ENCODE measurements at places on chromosomes 12 and 14.

DNA sequence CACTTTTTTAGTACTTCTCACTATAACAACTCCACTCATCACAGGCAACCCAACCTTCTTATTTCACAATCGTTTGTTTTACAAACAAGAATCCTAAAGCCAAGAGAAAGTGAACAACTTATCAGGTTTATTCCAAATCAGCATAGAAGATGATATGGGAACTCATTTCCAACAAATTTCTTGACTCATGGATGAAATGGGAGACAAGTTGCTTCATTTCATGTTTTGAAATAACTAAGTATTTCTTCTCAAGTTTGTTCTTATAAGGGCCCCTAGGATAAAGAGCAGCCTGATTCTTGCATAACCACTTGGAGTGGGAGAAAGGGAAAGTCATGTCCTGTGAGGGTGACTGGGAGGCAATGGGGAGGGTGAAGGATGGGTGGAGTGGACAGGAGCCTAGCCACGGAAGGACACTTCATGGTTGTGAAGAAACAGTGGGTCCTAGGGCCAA, 168.3 kb downstream of the DUSP6 start:
- DNase-seq, result no peak

DNA sequence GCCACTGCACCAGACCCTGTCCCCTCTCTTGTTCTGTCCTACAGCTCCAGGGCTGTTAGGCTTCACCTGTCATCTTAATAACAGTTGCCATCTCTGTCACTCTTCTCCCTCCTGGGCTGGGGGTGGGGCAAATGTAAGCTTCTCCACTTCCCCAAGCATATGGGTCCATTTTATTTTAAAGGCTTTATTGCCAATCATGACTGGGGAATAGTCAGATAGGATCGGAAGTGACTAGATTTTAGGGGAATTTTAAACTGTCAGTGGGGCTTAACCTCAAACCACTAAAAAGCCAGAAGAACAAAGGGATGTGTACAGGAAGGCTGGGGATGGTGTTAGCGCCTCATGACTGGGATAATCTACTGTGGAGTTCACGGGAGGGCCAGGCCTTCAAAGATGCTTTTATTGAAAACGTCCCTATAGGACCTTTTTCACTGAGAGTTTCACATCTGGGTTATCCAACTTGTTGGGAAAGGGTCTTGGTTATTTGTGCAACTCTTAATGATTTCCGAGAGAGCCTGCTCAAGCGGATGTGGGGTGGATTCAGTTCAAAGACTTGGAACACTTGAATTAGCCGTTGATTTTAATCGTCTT, 41.6 kb downstream of the CHST11 start:
- no peak for DNase-seq

DNA sequence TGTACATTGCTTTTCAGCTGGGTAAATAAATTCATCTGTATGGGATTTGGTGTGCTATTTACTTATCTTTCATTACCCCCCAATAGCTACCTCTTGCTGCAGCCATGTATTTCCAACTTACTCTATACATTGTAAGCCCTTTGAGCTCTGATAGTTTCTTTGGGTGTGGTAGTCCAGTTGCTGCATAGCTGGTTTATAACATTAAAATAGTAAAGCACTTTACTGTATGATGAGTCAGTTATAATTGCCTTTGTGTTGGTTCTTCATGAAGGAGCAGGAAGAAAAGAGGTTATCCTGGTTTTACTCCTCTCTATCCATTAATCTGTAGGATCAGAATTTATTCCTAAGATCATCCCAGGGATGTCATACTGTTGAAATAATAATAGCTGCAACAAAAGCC, 15.7 kb downstream of the TBC1D30 start:
- peak; percentile 5 for DNase-seq

DNA sequence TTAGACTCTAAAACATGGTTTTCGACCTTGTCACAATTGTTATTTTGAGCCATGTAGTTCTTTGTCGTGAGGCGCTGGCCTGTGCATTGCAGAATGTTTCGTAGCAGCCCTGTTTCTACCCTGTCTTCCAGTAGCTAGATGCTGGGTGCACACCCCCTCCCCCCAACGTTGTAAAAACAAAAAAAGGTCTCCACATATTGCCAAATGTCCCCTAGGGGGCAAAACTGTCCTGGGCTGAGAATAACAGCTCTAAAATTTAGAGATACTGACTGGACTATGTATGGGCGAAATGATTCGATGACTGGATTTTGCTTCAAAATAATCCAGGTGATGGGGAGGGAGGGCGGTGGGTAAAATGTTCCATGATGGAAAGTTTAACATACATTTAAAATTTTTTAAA, 126.1 kb upstream of the FUT8 start:
- no peak for DNase-seq

DNA sequence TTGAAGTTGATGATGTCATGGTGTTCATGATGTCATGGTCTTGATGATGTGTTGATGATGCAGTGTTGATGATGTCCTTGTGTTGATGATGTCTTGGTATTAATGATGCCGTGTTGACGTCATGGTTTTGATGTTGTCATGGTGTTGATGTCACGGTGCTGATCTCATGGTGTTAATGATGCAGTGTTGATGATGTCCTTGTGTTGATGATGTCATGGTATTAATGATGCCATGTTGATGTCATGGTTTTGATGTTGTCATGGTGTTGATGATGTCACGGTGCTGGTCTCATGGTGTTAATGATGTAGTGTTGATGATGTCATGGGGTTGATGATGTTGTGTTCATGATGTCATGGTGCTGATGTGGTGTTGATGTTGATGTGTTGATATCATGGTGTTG, 48.0 kb upstream of the RIMBP2 start:
- DNase-seq, result no peak

DNA sequence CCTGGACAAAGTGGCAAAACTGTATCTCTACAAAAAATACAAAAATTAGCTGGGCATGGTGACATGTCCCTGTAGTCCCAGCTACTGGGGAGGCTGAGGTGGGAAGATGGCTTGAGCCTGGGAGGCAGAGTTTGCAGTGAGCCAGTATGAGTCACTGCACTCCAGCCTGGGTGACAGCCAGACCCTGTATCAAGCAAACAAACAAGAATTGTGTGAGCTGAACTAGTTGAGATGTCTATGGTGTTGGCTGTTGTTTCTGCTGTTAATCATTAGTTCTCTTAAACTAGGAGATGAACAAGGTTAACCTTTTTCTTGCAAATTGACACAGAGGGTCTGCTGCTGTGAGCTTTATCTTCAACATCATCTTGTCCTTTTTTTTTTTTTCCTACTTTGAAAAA, 23.6 kb downstream of the RASSF3 start:
- DNase-seq, result no peak

DNA sequence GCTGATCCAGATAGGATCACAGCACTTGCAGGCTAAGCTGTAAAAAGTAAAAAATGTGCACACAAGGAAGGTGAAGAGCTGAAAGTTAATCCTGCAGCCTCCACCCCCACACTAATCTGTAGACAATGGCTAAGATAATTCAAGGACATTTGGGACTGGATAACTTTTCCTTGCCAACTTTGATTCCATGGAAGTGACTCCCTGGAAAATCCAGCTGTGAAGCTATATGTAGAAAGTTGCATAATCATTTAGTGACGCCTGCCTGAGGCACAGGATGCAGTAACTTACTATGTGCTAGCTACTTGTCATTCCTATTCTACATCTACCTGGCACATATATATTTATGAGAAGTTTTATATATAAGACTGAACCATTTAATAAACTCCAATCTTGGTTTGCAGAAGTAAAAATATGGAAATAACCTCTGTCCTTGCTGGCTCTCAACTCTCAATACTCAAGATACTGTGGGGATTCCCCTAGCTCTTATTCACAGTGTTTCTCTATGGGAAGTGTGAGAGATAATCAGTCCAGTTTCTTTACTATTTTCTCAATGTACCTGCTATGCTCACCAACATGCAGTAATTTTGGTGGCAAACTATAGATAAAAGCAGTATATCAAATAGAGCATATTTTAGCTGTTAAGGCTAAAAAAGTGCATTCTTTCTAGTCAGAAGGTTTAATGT, 14.8 kb downstream of the LDHB start:
- no peak for DNase-seq

DNA sequence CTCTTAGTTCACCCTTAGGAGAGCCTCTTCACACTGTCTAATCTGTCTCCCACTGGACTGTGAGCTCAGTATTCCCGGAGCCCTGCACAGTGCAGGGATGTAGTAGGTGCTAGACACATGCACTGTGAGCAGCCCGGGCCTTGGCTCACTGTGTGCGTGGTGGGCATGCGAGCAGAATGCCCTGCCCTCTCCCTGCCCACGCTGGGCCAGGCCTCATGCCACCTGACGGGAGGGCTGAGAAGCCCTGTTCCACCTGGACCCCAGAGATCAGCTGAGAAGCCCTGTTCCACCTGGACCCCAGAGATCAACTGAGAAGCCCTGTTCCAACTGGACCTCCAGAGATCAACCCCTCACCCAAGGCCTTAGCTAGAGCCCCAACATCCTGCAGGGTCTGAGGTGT, 10.9 kb downstream of the RPS6KL1 start:
- DNase-seq, result no peak

- peak; percentile 46 for DNase-seq
These were observed 35.8 kb upstream of the LTBP2 start for GRCh38 chr14:74647678-74648461.

DNA sequence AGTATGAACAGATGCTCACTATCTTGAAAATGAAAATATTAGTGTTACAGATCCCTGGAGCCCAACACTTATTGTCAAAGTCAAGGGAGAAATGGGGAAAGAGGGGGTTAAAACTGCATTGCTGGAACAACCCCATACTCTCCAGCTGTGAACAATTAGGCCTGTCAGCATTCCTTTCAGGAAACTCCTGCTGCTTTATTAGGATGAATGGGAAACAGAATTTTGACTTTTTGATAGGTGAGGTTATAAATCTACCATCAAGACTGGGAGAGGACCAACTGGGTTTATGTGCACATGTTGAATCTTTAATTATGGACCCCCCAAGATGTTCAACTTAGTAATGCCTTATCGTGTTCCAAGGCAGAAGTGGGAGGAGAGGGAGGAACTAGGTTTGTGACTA, 85.0 kb downstream of the TMTC1 start:
- no peak for DNase-seq

DNA sequence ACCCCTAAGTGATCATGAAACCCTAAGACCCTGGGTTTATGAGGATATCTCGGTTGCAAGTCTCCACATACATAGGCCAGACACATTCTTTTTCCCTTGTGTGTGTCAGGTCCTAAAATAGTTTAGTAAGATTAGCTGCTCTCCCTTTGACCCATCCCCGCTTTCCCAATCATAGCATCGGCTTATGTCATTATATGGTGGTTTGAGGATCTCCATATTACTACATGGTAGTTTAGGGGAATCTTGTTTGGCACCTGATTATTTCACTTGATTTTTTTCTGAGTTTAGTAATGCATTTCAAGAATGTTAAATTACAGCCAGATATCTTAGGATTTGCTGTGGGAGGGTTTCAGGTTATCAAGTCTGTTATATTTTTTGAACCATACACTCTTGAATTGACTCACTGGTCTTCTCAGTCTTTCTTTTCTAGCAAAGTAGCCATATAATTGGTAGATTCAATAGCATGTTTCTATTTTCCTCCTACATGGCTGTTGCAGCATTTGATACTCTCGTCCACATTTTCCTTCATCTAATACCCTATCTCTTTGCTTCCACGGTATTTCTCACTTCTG, 68.3 kb upstream of the TRHDE start:
- no peak for DNase-seq

- no peak for DNase-seq
These were observed 7.5 kb downstream of the BTG1 start for GRCh38 chr12:92138144-92138543.

DNA sequence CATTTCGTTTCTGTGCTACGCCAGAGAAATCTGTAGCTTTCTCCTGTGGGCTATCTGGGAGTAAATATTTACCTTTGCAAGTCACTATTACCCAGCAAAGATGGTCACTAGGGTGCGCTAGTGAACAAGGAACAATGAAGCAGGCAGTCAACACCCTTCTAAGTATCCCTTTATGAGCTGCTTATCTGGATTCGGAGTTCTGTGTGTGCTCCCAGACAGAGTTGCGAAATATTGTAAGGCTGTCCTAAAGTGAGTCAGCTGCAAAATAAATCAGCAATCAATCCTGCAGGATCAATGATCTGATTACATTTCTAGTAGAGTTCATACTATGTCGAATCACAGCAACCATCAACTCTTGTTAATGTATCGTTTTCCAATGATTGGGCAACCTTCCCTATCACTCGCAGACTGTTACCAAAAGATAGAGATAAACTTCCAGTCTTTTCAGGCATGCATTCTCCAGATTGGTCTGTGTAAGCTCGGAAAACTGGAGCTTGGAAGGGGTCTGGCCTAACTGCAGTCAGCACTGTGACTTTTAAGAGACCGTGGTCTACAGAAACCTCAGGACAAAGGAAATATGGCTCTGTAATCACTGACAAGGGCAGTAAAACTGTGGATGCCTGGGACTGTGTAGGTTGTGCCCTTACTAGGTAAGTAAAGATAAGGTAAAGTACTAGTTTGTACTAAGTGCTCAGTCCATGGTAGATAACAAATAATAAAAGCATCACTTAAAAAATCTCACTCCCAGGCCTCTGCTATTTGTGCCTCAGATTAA, 133.5 kb downstream of the KCNK10 start:
- peak; percentile 79 for DNase-seq

GRCh38 chr12:27644158-27644845, 51.9 kb upstream of the REP15 start:
- no peak for DNase-seq

- DNase-seq, result no peak
These were observed 27.7 kb downstream of the KRT18 start for GRCh38 chr12:52976574-52977071.

- DNase-seq, result no peak
These were observed 5.6 kb downstream of the RDH16 start for GRCh38 chr12:56951582-56952339.

GRCh38 chr14:98912655-98913054, 359.3 kb downstream of the BCL11B start:
- DNase-seq, result no peak

- no peak for DNase-seq
These were observed 9.2 kb upstream of the RILPL2 start for GRCh38 chr12:123445388-123446332.

DNA sequence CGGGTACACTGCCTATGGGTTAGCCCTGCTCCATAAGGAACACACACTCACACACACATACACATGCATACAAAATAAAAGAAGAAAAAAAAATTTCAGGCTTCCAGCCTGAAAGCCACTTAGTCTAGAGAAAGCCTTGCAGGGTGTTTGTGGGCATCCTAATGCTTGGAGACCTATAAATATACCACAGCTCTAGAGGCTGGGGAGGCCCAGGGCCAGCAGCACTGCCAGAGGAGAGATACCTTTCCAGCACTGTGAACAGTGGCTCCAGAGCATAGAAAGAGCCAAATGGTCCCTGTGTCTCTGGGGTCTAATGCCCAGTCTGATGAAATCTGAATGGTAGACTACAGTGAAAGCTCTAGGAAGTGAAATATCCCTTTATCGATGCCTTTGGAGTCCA, 12.9 kb downstream of the FAM161B start:
- DNase-seq, result no peak

DNA sequence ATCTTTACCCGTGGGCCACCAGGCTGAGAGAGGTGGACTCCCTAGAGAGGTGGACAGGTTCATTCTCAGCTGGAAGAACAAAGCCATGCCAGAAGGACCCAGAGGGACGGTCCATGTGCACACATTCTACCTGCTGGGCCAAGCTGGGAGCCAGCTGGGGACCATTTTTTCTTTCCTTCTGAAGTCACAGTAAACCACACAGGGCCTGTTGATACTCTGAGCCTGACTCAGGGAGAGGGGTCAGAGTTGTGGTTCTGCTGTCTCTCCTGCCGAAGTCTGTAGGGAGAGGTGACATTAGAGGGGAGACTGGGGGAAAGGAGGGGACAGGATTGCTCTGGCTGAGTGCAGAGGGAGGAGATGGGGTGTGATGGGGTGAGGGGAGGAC, 148.6 kb downstream of the TSPAN9 start:
- DNase-seq, result no peak
